NCI-H1417 treated with DMSO at 0.1 percent for 48 hours (cell line): ENCODE measurements at places on chromosomes 1 and 21.

GRCh38 chr21:37490084-37490483 is 123.5 kb downstream of the DYRK1A start:
- DNase-seq = no peak

DNA sequence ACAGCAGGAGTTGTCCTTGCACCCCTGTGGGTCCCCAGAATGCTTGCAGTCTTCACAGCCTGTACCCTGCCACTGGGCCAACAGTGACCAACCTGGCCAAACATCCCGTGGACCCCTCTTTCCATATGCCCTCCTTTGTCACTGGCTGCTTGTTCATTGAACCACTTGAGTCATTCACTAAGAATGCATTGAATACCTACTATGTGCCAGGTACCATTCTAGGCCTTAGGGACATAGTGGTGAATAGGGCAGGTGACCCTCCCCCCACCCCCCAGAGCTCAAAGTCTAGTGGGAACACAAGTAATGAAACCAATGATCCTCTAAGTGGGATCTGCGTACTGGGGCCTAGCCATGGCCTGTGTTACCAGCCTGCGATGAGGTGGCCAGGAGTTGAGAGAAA is 28.2 kb downstream of the PIGP start:
- DNase-seq = no peak

GRCh38 chr1:232108598-232108997 is 482.0 kb downstream of the DISC1 start:
- no peak for DNase-seq

- no peak for DNase-seq
Observed at GRCh38 chr1:66275601-66276023, 258.3 kb upstream of the SGIP1 start.

GRCh38 chr1:24743404-24744211 is 1.6 kb upstream of the CLIC4 start:
- DNase-seq = no peak

- DNase-seq = no peak
Observed at GRCh38 chr1:17350083-17350482, 21.9 kb upstream of the PADI6 start.

DNA sequence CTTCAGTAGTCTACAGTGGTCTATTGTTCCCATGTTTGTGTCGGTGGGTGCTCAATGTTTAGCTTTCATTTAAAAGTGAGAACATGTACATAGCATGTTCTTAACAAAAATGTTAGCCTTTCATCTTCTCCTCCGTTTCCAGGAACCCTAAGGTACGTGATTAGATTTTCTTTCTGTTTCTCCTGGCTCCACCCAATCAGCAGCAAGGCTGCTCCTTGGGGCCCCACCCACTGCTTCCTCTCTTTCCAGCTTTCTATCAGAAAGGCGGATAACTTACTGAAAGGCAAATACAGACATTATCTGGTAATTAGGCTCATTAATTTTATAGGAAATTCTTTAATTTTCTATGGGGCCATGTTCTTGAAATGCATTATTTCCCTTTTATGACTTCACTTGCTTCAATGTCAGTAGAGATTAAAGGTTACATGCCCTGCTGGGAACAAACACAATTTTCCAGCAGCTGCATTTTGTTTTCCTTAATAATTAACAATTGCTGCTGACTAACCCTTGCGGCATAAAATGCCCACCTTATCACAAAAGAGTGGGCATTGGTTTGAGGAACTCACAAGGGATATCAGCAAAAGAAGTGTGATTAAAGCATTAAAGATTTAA is 324.9 kb upstream of the SNX7 start:
- DNase-seq = peak; percentile 12

GRCh38 chr1:155910621-155911121 is 478 bp downstream of the RIT1 start:
- DNase-seq = no peak

DNA sequence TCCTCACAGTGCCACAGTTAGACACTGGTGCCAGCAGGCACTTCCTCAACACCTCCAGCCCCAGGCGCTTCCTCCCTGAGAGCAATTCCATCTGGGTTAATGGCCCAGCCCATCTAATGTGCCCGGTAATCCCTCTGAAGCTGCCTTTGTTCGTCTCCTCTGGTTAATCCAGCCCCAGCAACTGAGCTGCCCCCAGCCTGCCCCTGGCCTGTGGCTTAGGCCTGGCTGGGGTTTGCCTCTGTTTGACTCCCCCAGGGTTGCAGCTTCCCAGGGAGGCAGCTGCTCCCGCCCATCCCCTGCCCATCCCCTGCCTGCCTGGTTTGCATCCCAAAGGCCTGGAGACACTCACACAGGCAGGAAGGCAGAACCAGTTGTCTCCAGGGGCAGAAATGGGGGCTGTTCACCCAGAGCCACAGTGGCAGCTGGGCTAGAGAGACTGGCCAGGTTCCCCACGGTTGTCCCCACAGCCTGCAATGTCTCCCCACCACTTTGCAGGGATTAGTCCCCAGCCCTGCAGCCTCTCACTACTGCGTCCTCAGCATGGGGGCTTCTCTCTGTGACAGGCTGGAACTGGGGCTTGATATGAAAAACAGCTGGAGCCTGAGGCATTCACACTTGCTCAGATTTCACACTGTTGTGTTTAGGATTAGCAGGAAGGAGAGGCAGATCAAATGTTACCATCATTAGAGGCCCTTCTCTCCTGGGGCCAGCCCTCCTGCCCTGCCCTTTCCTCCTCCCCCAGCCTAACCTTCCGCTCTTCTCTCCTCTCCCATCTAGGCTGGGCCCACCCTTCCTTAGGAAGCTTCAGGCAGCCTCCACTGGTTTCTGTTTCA is 120.2 kb downstream of the TLR5 start:
- no peak for DNase-seq
